Mammary epithelial cell (primary cell): ENCODE measurements at places on chromosomes 11 and 22. TPM values are rescaled to one million over a fixed set of nuclear protein-coding genes. Genes with fewer than 3 reads are reported as not detected.

The TNNI2 gene
- total RNA-seq: 8.8 TPM

The ELMOD1 gene
- 0.21 and 1.5 TPM in 2 replicates for total RNA-seq

The DNAJB13 gene
- not detected for total RNA-seq

The CNGA4 gene
- 0.35 and 0.38 TPM in 2 replicates for total RNA-seq
